ENCODE measurements at places on chromosomes 3 and 15. TPM values are rescaled to one million over a fixed set of nuclear protein-coding genes. Genes with fewer than 3 reads are reported as not detected.

Gene IGSF10
- polyA plus RNA-seq: 9.8 TPM

Gene TLR9
- 0.33 TPM for polyA plus RNA-seq

Gene ISLR
- 82.1 TPM for polyA plus RNA-seq

Gene RBM6
- polyA plus RNA-seq: 66.0 TPM

Measured in urinary bladder (tissue), 4 donors.